Suppressor macrophage treated with lipopolysaccharide for 1 hour (primary cell): ENCODE measurements at places on chromosomes 13 and 19.

DNA sequence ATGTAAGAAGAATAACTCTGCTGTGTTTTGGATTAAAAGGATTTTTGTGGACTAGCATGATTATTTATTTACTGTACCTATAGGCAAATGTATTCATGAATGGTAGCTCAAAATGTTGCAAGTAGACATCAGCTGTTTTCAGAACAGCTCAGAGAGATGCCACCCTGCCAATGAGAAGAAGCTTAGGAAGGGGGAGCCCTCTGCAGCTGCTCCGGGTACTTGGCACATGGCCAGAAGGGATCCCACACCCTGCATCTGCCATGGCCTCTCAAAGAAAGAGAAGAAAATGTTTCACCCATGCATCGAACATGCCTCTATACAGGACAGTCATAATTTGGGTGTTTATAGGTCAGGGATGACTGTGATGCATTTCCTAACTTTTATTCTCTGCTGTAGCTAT, 30.5 kb upstream of the MBNL2 start:
- DNase-seq: no peak

- no peak for DNase-seq
Observed at GRCh38 chr19:53999694-54000093, 8.3 kb downstream of the CACNG6 start.

DNA sequence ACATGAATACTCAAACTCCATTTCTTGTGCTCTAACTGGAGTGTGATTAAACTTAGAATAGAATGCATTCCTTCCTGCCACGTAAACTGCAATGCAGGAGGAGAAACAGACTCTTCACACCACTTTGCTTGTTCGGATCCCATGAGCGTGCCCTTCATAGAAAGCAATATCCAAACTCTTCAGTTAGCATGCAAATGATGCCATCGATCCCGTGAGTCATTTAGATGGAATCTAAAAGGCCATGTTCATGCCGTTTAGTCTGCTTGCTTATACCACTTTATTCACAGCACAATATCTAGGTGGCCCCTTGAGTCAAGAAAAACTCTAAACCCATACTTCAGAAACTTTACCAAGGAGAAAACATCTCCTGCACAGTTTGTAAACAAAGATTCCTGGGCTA, 225.8 kb downstream of the OXGR1 start:
- no peak for DNase-seq

DNA sequence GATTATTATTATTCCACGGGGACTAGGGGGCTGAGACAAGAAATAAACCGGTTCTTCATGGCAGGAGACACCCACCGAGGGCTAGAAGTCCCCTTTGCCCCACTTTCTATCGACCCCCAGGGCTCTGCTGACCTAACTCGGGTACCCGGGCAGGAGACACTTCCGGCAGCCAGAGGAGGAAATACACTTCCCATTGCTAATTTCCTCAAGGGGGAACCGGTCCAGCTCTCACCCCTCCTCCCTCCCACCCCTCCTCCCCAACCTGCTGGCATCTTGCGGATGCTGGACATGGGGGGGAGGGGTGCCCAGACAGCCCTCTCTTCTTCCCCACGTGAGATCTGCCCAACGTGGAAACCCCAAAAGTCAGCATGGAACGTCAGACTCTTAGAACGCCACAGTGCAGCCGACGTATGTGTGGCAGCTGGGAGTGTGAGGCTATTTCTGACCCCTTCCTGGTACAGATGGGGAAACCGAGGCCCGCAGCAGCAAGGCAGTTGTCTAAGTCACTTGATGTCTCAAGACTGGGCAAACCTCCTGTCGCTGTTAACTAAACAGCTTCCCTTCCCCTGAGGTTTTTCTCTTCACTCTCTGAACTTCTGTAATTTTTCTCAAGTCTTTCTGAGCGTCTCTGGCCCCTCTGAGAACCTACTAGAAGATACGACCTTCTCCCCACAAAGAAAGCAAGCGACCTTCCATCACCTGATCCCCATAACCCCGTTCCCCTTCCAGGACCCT, 3.6 kb downstream of the GPR4 start:
- DNase-seq: peak; percentile 43

DNA sequence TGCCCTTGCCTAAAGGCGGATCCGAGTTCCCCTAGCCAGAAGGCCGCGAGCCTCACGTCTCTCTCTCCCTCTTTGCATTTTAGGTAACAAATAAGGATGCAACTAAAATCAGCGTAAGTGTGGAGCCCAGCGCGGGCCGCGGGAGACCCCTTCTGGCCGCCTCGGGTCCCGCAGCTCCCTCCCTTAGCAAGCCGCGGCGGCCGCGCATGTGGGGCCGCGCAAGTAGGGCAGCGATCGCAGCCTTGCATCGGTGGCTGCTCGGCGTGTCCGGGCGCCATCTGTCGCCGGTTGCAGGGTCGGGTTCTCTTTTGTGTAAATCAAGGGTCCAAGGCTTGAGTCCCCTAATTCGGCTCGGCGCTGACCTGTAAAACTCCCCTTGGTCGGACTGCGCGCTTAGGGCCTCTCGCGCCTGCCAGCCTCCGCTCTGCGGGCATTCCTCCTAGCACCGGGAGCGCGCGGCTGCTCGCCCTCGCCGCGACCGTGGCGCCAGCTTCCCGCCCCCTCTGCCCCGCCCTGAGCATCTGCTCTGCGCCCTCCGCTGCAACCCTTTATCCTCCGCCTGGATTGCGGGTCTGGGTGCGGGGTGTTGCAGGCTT, 2.7 kb downstream of the VSTM2B start:
- peak; percentile 49 for DNase-seq

DNA sequence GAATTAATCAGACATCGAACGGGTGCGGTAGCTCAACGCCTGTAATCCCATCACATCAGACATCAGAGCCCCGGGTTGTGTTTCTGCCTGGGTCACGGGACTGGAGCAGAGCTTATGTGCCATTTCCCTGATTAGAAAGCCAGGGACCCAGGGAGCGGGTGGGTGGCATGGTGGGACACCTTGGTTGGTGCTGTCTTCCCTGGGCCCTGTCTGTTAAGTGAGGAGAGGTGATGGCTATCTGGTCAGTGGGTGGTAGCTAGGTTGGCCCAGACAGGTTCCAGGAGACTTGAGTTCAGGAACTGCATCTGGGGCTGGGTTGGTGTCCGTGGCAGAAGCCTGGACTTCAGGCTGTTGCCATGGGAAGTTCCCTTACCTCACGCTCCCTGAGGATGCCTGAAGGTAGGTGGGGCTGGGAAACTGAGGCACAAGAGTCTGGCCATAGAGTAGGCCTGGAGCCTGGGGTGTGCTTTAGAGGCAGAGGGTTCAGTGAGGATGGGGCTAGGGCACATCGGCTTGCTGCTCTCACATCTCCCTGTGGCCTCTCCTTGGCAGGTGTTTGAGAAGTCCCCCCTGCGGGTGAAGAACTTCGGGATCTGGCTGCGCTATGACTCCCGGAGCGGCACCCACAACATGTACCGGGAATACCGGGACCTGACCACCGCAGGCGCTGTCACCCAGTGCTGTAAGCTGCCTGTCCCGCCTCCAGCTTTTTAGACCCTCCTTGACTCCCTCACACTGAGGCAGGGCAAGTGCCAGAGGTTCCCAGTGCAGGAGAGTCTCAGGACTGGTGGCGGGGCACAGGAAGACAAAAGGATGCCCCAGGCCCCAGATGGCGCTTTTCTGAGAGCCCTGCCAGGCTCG, 2.1 kb downstream of the RPL18A start:
- no peak for DNase-seq

DNA sequence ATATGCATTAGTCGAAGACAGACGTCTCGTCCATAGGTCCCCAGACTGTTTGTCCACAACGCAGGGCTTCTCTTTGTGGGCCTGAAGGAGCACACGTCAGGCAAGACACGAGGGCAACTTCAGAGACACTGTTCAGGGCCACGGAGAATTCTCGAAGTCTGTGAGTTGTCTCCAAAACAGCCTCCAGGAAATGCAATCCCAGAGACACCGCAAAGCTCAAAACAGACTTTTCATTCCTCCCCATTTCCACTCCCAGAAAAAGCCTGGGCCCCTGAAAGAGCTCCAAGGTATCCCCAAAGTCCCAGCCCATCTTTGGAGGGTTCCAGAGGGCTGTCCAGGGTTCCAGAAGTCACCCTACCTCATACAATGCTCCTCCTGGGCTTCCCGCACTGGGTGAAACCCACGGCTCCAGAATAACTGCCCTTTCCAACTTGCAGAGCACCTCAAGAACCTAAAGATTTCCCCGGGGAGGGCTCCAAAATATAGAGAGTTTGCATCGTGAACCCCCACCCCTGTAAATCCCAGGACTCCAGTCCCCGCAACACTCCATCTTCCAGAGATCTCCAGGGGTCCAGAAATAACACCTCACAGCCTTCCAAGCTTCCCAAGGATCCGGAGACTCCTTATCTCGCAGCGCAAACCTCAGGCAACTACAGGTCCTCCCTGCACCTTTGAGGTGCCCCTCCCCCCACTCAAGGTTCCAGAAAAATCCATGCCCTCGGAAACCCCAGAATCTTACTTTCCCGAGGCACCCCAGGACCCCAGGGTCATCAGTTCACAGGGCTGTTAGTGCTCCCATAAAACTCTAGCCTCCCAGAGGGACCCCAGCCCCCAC, 687 bp upstream of the FTL start:
- no peak for DNase-seq

- no peak for DNase-seq
Observed at GRCh38 chr19:7068599-7068998, 904 bp upstream of the ZNF557 start.

DNA sequence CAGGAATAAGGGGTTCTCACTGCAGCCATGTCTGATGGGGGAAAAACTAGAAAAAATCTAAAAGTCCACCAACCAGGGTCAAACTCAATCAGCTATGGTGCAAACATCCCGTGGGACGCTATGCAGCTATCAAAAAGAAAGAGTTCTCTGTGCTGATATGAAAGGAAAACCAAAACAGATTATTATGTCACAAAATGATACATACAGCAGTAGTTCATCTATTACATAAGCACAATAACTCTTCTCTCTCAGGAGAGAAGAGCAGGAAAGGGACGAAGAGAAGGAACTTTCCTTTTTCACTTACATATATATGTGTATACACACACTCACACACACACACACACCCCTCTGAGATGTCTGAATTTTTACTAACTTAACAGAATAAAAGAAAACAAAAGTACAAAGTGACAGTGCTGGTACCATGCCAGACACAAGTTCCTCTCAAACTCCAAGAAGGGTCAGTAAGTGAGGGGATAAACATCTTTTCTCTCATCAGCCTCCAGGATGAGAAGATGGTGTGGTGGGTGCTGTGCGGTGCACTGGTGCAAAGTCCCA, 2.9 kb upstream of the FKRP start:
- DNase-seq: peak; percentile 39

- no peak for DNase-seq
Observed at GRCh38 chr13:107025991-107026390, 458.1 kb upstream of the ARGLU1 start.

DNA sequence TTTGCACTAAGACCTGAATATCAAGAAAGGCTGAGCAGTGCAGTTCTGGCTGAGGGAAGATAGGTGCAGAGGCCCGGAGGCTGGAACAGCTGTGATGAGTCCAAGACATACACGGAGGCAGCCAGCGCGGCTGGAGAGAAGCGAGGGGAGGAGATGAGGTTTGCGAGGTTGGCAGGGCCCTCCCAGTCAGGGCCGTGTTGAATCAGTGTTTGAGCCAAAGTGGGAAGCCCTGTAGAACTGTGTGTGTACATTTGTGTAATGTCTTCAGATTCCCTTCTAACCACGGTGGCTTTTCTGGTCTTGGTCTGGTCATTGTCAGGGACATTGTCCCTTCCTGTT, 34.9 kb downstream of the PAK4 start:
- no peak for DNase-seq

GRCh38 chr19:58497634-58498170, 14.1 kb downstream of the SLC27A5 start:
- DNase-seq: no peak

DNA sequence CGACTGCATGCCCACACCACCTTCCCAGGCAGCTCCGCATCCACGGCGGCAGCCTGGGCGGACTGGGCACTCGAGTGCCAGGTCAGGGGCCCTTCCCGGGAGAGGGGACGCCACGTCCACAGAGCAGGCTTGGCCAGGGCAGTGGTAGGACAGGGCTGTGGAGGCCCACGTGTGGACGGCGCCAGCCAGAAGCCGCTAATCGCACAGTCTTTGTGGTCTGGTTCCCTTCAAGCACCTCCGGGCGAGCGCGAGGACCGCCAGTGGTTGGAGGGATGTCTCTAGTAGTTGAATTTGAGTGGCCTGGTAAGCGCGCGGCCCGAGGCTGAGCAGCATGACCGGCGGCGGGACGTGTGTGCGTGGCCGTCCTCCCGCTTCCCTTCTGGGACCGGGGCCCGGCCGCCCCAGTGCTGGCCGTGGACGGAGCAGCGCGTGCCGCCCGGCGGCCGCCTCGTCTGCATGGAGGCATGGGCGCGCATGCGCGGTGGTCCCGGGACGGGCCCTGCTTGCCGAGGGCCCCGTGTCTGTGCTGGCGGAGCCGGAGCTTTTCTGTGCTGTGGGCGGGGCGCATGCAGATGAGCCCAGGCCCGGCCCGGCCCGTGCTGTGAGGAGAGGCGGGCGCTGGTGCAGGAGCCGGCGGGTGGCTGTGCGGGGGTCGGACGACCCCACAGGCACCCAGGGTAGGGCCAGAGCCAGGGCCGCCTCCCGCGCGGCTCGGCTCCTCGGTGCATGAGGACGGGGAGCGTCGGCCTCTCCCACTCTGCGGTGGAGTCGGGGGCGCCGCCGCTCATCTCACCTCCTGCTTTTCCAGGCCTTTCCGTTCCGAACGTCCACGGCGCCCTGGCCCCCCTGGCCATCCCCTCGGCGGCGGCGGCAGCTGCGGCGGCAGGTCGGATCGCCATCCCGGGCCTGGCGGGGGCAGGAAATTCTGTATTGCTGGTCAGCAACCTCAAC, 8.6 kb downstream of the PTBP1 start:
- no peak for DNase-seq

- no peak for DNase-seq
Observed at GRCh38 chr13:44307255-44307654, 66.4 kb upstream of the SERP2 start.

DNA sequence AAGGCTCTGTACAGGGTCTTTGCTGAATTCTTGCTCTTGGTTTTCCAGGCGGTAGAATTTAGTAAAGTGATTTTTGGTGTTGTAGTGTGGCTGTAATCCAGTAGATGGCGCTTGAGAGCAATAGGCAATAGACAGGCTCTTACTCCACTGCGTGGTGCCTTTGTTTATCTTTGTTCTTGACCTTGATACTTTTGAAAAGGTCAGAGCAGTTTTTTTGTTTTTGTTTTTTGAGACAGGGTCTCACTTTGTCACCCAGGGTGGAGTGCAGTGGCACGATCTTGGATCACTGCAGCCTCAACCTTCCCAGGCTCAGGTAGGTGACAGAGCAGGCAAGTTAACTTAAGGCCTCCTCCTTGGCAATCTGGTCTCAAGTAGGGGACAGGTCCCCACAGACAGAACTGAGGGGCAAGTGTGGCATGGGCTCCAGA, 12.2 kb upstream of the LILRA5 start:
- peak; percentile 81 for DNase-seq

DNA sequence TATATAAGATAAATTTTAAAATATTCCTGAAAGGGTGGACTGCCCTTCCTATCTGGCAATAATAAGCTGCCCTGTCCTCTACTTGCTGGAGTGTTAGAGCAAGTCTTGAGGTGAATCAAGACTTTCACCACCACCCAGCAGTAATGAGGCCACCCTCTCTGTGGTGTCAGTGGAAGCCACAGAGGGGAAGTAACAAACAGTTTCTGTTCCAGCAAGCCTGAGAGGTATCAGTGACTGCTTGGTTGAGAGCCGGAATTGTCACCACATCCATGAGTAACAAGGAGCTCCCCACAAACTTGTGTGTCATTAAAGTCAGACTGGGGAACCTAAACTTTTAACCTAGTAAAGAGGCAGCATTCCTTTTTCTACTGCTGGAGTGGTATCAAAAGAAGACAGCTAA, 532.7 kb upstream of the SPRY2 start:
- DNase-seq: peak; percentile 86
